Activated CD4-positive, alpha-beta T cell treated with anti-CD3 and anti-CD28 coated beads for 24 hours (primary cell): ENCODE measurements at places on chromosomes 5 and 9.

GRCh38 chr9:3285365-3286161 is 240.2 kb downstream of the RFX3 start:
- DNase-seq: no peak

- DNase-seq: no peak
These were observed 2007.1 kb downstream of the EFNA5 start for GRCh38 chr5:105663671-105664070.

DNA sequence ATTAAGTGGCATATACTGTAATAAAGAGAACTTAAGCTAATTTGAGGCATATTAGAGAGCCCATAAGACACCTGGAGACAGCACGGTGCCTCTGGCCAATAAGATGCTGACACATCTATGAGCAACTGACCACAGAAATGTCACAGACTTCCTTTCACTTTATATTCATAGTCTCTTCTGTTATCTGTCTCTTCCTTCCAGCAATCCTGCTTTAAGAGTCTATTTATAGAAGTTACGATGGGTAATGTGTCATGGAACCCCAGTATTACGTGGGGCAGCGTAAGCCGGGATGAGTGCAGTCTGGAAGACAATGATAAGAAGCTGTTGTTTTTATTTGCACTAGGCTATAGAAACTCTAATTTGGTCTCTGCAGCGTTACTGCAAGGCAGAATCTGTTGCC is 136.8 kb downstream of the CFAP90 start:
- DNase-seq: no peak

GRCh38 chr5:180870276-180871068 is 9.4 kb upstream of the ZFP62 start:
- DNase-seq: no peak

GRCh38 chr5:72123764-72124376 is 16.6 kb downstream of the MAP1B start:
- DNase-seq: no peak

GRCh38 chr9:5459289-5459829 is 9.0 kb downstream of the CD274 start:
- no peak for DNase-seq

GRCh38 chr5:90542827-90543519 is 13.6 kb upstream of the LYSMD3 start:
- DNase-seq: no peak

GRCh38 chr5:54739371-54739770 is 221.8 kb downstream of the SNX18 start:
- DNase-seq: no peak

DNA sequence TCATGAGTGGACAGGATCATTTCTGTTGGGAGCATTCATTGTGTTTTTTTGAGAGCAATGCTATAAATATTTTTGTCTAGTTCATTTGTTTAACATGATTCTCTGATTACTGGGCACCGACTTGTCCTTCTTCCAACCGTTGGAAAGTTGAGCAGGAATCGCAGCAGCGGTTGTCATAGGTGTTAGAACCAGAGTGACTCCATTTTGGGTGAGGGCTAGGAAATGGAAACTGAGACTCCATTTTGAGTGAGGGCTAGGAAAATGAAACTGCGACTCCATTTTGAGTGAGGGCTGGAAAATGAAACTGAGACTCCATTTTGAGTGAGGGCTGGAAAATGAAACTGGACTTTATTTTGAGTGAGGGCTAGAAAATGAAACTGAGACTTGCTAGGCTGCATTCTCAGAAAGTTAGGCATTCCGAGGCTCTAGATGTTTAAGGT is 100.6 kb downstream of the ICE1 start:
- DNase-seq: no peak

DNA sequence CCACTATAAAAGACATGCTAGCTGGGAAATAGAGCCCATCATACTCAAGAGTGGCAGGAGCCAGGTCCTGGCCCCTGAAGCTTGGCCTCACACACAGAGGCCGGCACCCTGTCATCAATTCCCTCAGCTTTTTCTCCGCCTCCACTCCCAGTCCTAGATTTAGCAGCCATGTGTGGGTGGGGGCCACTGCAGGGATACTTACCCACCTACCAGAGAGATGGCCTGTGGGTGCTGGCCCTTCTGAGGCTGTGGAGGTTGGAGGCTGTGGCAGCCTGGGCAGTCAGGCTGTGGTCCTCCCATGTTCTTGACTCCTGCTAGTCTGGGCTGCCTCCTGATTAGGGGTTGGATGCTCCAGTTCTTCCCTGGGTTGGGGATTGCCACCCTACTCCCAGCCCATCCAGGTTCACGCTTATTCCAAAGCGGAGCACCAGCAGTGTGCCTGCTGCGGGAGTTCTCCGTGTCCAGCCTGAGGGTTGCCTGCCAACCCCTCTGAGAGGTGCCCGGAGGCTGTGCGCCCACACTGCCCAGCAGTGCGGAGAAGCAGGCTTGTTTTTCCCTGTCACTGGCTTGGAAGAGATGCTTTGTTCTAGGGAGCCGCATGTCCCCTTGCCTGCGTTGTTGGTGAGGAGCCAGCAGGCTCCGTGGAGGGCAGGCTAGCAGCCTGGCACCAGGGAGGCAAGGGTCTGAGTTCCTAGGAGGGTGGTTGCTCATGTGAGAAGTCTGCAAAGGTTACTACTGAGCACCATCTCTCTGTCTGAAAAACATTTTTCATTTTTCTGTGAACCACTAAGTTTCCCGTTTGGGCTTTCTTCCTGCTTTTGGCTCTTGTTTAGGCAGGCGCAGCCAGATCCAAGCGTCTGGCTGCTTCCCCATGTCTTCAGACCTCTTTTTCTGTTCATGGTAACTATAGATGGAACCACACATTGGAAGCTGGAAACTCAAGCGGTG is 7.5 kb downstream of the SLC22A5 start:
- DNase-seq: no peak

DNA sequence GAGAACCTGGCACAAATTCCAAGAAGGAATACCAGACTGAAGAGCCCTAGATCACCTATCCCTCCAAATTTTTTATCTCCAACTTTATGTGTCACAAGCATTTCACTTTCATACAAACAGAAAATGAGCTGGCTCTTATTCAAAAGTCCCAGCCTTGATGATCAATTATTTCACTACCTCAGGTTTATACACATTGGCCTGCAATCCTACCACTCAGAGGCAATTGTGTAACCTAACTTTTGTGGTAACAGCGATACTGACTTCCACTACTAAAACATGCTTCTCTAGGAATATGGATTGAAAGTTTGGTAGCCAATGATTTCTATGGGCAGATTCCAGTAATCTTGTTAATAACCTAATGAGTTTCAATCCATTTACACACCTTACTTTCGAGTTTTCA is 10.5 kb downstream of the RNF38 start:
- DNase-seq: no peak

DNA sequence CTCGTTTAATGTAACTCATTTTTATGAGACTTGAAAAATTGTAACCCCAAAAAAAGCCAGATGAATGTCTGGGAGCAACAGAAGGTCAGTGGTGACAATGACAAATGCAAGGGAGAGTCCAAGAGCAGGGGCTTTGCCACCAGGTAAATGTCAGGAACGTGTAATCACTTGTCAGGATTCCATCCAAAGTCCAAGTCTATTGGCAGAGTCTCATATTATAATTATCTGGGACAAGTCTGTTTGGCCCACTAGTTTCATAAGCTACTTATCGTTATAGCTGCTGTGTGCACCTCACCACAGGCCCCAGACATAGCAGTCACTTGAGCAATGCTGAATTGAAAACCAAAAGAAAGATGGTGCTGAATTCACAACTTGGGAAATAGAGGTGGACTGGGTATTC is 180.8 kb downstream of the DNAH5 start:
- DNase-seq: no peak

DNA sequence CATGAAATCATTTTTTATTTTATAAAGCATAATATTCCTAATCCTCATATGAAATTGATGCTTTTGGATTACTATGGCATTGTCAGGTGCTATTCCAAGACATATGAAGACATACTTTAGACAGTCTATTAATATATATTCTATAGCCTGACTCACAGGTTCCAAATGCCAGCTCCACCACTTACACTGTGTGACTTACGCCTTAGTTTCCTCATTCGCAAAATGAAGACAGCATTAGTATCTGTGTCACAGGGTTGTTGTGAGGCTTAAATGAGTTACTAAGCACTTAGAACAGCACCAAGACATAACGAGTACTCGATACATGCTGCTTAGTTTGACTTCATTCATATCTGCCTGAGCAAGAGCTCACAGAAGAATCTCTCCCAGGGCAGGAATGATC is 132.2 kb upstream of the PTGER4 start:
- no peak for DNase-seq

DNA sequence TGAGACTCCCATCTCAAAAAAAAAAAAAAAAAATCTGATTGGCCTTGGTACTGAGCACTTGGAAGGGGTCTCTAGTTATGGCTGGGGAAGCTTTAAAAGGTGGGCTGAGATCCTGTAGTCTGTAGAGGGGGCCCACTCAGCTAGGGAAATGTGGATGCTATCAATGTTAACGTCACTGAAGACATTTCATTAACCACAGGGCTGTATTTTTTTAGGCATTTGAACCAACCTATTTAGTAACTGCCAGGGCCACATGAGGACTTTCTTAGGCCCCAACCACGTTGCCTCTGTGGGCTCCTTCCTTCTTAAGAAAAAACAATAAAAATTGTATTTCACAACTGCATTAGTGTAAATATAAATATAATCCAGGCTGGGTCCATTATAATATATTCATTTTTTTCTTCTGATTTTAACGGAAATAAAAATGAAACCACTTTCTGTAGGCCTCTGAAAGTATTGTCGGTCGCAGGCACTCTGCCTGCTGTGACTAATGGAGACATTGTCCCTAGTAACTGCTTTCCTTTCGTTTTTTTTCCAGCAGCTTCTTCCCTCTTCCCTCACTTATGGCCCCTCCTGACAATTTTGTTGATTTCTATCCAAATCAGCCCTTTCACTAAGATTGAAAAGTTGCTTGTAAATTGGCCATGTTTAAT is 71.6 kb downstream of the GCNT1 start:
- DNase-seq: no peak

- DNase-seq: no peak
These were observed 136.5 kb downstream of the STK32A start for GRCh38 chr5:147371290-147371689.

DNA sequence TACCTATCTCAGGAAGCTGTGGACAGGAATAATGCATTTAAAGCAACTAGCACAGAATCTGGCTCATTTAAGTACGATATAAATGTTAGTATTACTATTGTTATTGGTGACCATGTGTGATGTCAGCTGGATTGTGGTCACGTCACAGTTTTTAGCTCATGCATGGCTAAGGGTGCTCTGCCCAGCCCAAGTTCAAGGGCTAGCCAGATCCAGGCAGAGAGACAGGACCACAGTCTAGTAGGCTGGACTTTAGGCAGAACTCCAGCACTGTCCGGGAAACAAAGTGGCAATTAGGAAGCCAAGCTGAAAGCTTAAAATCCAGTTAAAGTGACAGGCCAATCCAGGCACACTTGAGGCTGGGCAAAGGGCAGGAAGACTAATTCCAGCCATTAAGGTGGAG is 273.6 kb downstream of the ADAMTSL1 start:
- no peak for DNase-seq

GRCh38 chr5:131377785-131378325 is 114.0 kb downstream of the CDC42SE2 start:
- DNase-seq: no peak

GRCh38 chr5:94672746-94673145 is 54.3 kb downstream of the SLF1 start:
- DNase-seq: no peak
